Endodermal cell (in vitro differentiated cells): ENCODE measurements at places on chromosomes 16 and 17. TPM values are rescaled to one million over a fixed set of nuclear protein-coding genes. Genes with fewer than 3 reads are reported as not detected.
A peak's percentile ranks its signal among the peaks of the same experiment; 100 is the strongest.

DNA sequence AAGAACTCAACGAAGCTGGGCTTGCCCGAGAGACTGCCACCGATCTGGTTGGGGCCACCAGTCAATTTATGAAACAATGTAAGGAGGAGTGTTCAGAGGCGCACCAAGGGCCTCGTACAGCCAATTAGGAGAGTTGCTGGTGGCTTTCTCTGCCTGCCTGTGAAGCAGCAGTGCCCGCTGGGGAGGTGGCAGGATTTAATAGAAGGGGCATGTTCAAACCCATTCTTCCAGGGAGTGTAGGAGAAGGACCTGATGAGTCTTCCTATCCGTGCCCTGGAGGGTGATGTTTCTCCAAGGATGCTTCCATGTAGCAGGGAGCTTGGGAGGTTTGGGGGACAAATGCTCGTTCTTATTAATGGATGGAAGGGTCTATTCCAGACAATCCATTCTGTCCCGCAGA lies 178.4 kb downstream of the CCDC182 start:
- no peak overlapping the region for H3K27ac ChIP-seq
- H3K36me3 ChIP-seq: no peaks in the 10 kb centered on the region
- peaks cover 15% of the 10 kb centered on the region for H3K4me1 ChIP-seq
- no peak overlapping the region for H3K4me3 ChIP-seq
- no peaks in the 10 kb centered on the region for H3K27me3 ChIP-seq

The TPSG1 gene
- total RNA-seq: not detected in 3 replicates

The ELMO3 gene
- 5.6 to 11.0 TPM (median 6.6 TPM) in 3 replicates for total RNA-seq

The SLC6A2 gene
- total RNA-seq: not detected in 3 replicates

The HOXB3 gene
- total RNA-seq: not detected in 2 replicates

The SLFN14 gene
- not detected in 2 replicates for total RNA-seq

The DNAAF8 gene
- 0.64 and 1.3 TPM in 2 replicates for total RNA-seq

DNA sequence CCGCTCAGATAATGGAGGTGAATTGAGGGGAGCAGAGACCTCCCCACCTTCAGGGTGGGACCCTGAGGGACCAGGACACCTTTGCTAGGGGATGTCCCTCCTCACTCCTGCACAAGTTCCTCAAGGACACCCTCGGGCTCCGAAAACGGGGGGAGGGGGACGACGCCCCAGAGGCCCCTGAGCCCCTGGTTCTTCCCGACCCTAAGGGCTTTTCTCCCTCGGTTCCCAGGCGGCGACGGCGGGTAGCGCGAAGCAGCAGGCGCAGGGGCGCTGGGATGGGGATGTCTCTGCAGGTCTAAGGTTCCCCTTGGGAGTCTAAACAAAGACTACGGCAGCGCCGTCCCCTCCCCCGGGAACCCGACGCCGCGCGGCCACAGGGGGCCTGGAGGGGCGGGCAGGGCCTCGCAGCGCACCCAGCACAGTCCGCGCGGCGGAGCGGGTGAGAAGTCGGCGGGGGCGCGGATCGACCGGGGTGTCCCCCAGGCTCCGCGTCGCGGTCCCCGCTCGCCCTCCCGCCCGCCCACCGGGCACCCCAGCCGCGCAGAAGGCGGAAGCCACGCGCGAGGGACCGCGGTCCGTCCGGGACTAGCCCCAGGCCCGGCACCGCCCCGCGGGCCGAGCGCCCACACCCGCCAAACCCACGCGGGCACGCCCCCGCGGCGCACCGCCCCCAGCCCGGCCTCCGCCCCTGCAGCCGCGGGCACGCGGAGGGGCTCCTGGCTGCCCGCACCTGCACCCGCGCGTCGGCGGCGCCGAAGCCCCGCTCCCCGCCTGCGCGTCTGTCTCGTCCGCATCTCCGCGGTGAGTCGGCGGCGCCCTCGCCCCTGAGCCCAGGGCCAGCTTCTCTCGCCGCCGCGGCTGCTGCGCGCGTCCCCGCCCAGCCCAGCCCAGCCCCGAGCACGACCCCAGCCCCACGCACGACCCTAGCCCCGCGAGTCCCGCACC lies 36.7 kb upstream of the NDRG4 start:
- DNase-seq: peak; percentile 78
- H3K4me1 ChIP-seq: no peaks in the 10 kb centered on the region
- H3K36me3 ChIP-seq: no peaks in the 10 kb centered on the region
- peak overlapping the region; percentile 89 for H3K4me3 ChIP-seq
